ENCODE measurements at places on chromosomes 1 and 21. TPM values are rescaled to one million over a fixed set of nuclear protein-coding genes. Genes with fewer than 3 reads are reported as not detected.

- H3K36me3 ChIP-seq, result no peaks in the 10 kb centered on the region
- no peak overlapping the region for H3K4me3 ChIP-seq
- H3K27ac ChIP-seq, result no peak overlapping the region
- DNase-seq, result no peak
Observed at GRCh38 chr1:55535724-55536544, 320.8 kb upstream of the USP24 start.

DNA sequence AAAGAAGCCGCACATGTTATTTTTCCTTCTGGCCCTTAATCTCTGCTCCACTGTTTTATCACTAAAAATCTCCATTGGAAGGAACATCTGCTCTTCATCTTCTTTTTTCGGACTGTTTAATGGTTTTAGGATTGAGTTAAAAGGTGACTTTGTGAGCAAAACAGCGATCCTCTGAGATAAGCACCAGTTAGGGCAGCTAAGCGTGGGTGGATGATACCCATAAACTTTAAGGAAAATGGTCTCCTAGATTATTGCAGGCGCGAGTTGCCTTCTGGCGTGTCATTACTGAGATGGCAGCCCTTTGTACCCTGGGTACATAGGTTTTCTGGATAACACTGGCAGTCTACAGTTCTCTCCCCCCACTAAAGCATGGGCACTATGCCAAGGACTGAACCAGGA is 44.0 kb upstream of the HMGB4 start:
- H3K36me3 ChIP-seq, result no peaks in the 10 kb centered on the region
- no peaks in the 10 kb centered on the region for H3K4me1 ChIP-seq
- DNase-seq, result no peak
- H3K4me3 ChIP-seq, result no peak overlapping the region
- H3K27me3 ChIP-seq, result no peaks in the 10 kb centered on the region

- H3K27ac ChIP-seq, result no peak overlapping the region
- H3K4me3 ChIP-seq, result no peak overlapping the region
Observed at GRCh38 chr1:197143276-197143675, 3.2 kb downstream of the ASPM start.

DNA sequence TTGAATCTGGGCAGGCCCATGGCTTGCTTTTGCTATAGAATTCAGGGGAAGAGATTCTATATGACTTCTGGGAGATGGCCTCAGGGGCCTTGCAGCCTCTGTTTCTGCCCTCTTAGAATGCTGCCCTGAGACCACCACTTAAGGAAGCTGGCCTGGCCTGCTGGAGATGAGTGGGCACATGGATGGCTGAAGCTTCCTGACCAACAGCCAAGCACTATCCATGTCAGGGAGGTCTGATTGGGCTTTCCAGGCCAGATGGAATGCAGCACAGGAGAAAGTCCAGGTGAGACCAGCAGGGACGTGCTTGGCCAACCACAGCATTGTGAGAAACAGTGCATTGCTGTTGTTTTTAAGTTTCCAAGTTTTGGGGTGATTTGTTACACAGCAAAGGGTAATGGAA is 308.1 kb downstream of the PTPRU start:
- no peak overlapping the region for H3K4me3 ChIP-seq
- H3K4me1 ChIP-seq, result no peaks in the 10 kb centered on the region
- no peaks in the 10 kb centered on the region for H3K27me3 ChIP-seq
- H3K36me3 ChIP-seq, result no peaks in the 10 kb centered on the region
- no peak overlapping the region for H3K27ac ChIP-seq
- no peak for DNase-seq

The FCGR3B gene
- total RNA-seq, result not detected

Data from H1 (cell line).